ENCODE measurements at places on chromosomes 6 and 20.
A peak's percentile ranks its signal among the peaks of the same experiment; 100 is the strongest.

DNA sequence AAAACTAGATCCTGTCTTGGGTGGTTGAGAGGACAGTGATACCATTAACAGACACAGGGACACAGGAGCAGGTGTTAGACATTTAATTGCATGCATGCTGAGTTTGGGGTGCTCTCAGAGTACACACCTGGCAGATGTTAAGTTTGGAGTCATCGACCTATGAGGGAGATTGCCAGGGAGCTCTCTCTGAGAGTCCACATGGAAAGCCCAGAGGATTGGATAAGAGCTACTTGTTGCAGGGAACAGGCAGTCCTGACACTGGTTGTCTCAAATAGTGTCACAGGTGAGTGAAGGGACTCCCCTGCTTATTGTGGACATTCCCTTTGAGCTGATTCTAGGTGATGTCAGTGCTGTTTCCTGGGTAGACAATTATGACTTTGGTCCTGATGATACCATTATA lies 3.1 kb downstream of the ATRN start:
- DNase-seq, result no peak

- DNase-seq, result no peak
These were observed 68.8 kb upstream of the XRN2 start for GRCh38 chr20:21234324-21234723.

- peak; percentile 41 for DNase-seq
These were observed 2.2 kb downstream of the CCN2 start for GRCh38 chr6:131948692-131949619.

GRCh38 chr6:109892451-109893435 lies 85.4 kb upstream of the GPR6 start:
- no peak for DNase-seq

DNA sequence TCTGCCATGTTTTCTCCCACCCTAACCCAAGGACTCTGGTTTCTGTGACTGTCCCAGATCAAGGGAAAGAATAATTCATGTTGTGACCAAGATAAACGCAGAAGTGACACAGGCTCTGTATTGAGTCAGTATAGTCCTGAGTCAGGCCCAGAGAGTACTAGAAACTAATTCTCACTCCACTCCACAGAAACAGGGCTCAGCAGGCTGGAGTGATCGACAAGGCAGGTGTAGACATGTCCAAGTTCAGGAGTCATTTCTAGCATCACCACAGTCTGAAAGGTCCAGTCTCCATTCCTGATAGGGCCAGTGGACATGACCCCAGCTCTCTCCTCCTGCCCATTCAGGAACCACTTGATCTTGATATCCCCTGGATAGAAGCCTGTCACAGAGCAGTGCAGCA lies 2.7 kb downstream of the HLA-DOB start:
- DNase-seq, result no peak

DNA sequence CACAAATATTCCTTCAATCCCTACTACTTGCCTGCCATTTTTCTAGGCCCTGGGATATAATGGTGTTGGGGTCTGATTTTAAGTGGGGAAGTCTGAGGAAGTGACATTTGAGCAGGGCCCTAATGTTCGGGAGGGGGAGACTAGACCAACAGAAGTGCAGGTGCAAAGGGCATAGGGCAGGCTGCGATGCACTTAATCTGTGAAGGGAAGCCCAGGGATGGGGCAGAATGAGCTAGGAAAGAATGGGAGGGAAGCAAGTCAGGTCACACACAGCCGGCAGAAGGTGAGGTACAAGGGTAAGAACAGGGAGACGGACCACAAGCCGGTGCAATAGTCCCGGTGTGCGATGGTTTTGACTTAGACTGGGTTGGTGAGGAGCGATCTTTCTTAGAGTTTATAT lies 146.8 kb downstream of the UNC5CL start:
- no peak for DNase-seq
